Effector CD4-positive, alpha-beta T cell (primary cell): ENCODE measurements at places on chromosomes 16 and 17.

DNA sequence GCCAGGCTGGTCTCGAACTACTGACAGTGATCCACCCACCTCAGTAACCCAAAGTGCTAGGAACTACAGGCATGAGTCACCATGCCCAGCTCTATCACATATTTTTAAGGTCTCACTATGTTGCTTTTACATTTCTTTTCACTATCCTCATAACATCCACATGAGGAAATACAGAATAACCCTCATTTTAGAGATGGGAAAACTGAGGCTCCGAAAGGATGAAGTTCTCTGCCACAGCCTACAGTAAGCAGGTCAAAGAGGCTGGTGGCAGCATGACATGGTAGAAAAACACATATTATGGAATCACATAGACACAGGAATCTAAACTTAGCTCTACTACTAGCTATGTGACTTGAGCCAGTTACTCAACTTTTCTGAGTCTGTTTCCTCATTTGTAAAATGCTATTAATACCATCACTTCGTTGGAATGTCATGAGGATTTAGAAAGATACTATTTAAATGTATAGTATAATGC lies 32.2 kb downstream of the APPBP2 start:
- no peak for DNase-seq

- DNase-seq = no peak
Measured at GRCh38 chr16:68475071-68475470, 26.8 kb upstream of the SMPD3 start.

GRCh38 chr17:73359352-73359751 lies 47.6 kb upstream of the CDC42EP4 start:
- DNase-seq = no peak

GRCh38 chr16:87404764-87405625 lies 12.9 kb downstream of the MAP1LC3B start:
- no peak for DNase-seq

GRCh38 chr16:25006504-25007056 lies 8.6 kb downstream of the ARHGAP17 start:
- DNase-seq = no peak

DNA sequence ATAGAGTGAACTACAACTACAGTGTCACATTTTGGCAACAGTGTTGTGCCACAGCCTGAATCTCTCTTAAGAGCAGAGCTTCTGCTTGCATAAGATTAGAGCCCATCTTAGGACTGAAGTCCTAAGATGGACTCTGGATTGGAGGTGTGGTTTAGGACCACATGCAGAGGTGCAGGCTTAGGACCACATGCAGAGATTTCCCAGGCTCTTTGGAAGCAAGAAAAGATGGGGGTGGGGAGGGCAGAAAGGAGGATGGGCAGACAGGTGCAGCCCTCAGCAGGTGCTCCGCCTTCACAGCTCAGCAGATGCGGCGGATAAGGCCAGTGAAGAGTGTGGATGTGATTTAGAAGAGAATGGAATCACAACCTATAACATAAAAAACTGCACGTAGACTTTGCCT lies 128.7 kb downstream of the TANGO6 start:
- no peak for DNase-seq

DNA sequence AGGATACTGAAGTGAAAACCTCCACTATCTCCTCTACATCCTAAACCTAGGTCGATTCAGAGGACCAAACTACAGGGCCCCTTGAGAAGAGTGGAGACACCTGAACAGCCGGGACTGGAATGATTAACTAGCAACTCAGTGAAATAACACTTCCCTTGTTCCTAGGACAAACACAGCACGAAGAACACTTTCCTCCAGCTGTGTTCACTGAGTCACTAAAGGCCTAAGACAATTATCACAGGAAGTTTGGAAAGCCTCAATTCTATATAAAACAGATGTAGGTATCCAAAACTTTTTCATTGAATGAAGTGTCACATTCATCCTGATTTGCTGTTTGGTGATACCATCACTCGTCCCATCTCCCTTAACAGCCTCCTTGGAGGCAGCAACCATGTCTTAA lies 15.5 kb upstream of the CUEDC1 start:
- DNase-seq = no peak

GRCh38 chr17:68697850-68698361 lies 96.7 kb upstream of the FAM20A start:
- DNase-seq = no peak

DNA sequence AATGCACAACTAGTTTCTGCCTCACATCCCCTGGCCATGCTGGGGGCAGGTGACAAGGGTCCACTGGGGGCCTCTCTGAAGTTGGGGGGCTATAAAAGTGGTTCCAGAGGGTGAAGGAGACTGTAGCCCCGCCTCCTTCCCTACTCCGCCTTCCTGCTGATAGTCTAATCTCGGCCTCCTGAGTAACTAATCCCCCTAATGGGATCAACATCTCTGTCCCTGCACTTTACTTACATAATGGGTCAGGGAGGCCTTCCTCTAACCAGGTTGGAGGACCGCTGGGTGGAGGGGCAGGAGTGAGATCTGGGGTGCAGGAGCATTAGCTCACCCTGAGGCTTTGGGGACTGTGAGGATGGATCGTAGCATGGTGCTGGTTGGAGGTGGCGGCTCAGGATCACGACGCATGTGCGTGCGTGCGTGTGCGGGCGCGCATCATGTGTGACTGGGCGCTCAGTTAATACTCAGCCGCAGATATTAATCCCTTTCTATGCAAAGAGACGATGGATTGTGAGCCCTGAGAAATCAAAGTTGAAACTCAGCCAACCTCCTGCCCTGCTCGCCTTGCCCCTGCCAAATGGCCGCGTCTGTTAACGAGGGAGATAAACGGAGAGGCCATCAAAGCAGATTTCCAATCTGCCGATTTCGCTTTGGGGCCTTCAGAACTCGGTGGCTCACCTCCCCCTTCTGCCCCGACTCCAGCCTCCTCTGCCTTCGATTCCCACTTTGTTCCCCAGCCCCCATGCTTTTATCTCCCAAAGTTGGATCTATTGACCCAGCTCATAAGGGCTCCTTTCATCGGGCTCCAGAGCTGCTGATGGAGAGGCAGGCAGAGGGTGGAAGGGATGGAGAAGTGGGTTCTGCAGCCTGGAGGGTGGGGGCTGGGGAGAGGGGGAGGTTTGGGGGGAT lies 107.3 kb downstream of the SDK2 start:
- DNase-seq = no peak

DNA sequence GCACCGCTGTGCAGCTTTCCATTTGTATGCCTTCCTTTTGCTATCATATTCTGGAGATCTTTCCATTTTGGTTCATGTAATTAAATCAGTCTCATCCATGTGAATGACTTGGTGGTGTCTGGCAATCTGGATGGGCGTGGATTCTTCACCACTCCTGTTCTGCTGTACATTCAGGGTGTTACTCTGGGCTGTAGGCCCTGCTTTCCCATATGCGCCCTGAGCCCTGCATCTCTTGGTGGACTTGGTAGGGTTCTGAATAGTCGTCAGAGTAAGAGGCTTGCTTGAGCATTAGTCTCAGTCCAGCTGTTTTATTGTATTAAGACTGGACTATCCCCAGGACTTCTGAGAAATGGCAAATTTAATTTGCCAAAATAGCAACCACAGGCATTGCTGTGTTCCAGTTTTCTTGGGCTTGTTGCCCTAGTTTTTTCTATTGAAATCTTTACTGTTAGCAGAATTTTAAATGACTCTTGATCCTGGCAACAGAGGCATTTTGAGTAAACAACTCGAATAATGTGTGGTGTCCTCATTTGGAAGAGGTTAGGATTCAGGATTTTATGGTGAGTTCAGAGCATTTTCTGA lies 14.9 kb downstream of the BANP start:
- DNase-seq = no peak

DNA sequence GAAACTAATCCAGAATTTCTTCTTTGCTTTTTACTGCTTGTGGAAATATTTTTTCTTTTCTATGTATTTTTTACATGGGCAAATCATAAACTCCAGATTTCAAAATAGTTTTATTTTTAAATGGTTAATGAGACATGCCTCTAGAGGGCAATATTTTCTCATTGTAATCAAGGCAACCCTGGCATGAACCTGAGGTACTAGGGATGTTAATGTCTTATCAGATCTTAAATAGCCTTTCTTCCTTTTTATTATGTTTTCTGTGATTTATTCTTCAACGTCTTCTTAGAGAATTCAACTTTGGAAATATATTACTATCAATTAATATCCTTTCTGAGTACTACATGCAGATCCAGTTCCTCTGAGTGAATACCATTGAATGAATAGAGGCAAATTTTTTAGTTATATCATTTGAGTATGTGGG lies 324.7 kb downstream of the BCAS3 start:
- no peak for DNase-seq

- DNase-seq = no peak
Measured at GRCh38 chr17:48541036-48541576, 3.8 kb downstream of the HOXB2 start.

DNA sequence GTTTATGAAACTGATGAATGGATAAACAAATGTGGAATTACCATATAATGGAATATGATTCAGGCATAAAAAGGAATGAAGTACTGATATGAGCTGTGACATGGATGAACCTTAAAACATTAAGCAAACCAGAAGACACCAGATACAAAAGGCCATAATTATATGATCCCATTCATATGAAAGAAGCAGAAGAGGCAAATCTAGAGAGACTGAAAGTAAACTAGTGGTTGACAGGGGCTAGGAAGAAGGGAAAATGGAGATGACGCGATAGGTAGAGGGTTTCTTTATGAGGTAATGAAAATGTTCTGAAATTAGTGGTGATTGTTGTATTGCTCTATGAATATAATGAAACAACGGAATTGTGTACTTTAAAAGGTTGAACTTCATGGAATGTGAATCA lies 88.4 kb downstream of the HIC1 start:
- no peak for DNase-seq

DNA sequence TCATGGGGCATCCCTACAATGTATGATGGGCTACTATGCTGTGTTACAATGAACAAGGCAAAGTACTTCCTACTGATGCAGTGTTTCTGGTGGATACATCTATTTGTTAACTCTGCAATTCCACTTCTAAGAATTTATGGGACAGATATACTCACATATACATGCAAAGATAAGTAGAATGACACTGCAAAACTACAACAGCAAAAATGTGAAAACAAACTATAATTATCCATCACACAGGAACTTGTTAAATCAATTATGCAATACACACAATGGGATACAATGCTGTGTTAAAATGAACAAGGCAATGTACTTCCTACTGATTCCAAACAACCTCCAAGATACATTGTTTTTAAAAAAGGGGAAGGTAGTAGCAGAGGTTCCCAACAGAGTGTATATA lies 3.2 kb downstream of the DDX52 start:
- DNase-seq = no peak

- DNase-seq = no peak
Measured at GRCh38 chr17:58534901-58535421, 20.5 kb upstream of the MTMR4 start.

GRCh38 chr17:49775546-49776260 lies 11.8 kb upstream of the FAM117A start:
- no peak for DNase-seq

DNA sequence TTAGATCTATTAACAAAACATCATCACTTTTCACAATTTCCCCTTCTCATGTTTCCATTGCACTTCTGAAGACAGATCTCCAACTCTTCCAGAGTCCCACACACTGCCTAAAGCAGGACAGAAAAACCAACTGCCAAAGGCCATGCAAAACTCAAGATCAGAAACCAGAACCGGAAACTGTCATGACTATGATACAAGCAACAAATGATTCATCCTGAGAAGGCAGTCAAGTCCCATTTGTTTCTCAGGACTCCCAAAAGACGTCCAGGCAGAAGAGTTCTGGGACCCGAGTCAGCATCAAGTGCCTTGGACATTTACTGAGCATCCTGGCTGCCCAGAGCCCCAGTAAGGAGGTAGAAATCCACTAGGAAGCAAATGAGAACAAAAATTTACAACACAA lies 38.8 kb downstream of the ERN1 start:
- no peak for DNase-seq

DNA sequence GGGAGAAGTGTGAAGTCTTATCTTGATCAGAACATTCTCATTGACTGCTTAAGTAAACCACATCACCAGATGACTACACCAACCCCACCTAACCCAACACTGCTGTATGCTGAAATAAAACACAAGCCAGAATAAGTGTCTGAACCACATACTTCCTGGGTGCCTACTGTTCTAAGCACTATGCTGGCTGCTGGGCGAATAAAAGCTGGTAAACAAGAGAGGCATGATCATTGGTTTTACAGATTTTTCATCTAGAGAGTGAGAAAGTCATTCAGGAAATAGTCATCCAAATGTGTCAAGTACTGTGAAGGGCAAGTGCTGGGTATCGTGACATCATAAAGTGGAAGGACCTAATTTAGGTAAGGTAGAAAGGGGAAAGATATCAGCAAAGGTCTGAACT lies 199.0 kb upstream of the SOX9 start:
- DNase-seq = no peak

- DNase-seq = no peak
Measured at GRCh38 chr16:12767897-12768296, 35.8 kb downstream of the CPPED1 start.

- no peak for DNase-seq
Measured at GRCh38 chr17:13491916-13492736, 109.6 kb downstream of the HS3ST3A1 start.

GRCh38 chr16:14489460-14489859 lies 140.6 kb downstream of the PARN start:
- DNase-seq = no peak

GRCh38 chr17:42683407-42684034 lies 1.2 kb downstream of the CNTNAP1 start:
- no peak for DNase-seq

- DNase-seq = no peak
Measured at GRCh38 chr17:10251212-10251948, 53.0 kb upstream of the GAS7 start.

GRCh38 chr16:84751947-84752346 lies 52.1 kb downstream of the USP10 start:
- no peak for DNase-seq

DNA sequence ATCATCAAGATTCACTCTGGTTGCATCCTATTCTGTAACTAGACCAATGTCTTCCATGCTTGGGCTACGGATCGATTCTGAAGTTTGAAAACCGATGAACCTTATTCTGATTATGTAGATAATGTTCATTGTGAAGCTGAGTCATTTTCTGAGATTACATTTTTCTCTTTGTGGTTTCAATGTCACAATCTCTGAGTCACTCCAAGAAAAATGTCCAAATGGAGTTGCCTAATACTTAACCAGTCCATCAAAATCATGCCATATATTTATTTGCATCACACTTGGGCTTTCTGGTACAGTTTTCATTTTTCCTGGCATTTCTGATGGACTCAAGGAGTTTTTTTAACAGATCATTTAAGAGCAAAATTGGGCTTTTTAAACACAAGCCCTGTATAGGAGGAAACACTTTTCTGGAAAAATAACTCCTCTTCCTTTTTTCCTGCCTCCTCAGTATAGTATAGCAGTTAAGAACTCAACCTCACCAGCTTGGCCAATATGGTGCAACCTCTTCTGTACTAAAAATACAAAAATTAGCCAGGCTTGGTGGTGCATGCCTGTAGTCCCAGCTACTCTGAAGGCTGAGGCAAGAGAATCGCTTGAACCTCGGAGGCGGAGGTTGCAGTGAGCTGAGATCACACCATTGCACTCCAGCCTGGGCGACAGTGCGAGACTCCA lies 17.5 kb downstream of the CACNG3 start:
- DNase-seq = no peak
